ENCODE measurements at places on chromosomes 12 and 14.
A peak's percentile ranks its signal among the peaks of the same experiment; 100 is the strongest.

DNA sequence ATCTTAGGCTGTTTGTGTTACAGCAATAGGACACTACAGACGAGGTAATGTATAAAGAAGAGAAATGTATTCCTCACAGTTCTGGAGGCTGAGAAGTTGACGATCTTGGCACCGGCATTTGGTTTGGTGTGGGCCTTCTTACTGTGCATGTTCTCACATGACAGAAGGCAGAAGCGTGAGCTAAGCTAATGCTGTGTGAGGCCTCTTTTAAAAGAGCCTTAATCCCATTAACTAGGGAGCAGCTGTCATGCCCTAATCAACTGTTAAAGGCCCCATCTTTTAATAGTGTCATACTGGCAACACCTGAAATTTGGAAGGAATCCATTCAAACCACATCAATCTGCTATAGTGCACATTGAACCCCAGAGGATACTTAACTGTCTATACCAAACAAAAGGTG is 992.9 kb downstream of the GALC start:
- DNase-seq = no peak

GRCh38 chr12:25377469-25378177 is 126.9 kb upstream of the KRAS start:
- peak; percentile 48 for DNase-seq

DNA sequence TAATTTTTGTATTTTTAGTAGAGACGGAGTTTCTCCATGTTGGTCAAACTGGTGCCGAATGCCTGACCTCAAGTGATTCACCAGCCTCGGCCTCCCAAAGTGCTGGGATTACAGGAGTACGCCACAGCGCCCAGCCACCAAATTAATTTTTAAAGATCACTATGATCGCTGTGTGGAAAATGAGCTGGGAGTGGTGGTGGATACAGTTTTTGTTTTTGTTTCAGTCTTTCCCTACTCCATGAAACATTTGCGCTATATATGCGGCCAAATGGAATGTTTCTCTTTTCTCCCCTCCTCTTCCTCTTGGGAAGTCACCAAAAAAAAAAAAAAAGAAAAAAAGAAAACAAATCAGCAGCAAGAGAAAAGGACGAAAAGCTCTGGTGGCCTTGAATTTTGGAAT is 20.8 kb upstream of the P2RX4 start:
- no peak for DNase-seq

DNA sequence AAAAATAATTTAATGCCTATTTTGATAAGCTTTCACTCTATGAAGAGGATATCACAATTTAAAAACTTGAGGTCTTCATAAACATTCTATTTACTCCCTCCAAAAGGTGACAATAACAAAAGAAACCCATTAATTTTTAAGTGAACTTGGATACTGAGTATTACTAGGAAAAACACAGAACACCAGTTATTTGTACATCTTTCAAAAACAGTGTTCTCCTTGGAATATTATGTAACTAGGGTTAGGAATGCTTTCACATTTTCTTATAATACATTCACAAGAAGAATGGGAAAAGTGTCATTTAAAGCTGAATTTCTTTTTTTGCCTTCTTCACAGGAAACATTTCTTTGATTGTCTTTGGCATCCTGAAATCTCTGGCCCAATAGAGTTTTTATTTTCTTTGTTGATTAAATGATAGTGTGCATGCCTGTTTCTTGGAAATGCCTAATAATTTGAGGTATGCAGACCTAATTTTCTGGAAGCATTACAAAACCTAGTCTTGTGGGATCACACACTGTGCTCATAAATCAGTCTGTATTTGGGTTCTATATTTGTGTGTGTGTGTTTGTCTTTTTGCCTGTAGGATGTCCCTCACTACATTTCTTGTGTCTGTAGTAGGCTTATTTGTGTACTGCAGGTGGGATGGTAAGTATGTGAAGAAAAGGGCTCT is 76.5 kb downstream of the WNK1 start:
- DNase-seq = no peak

- no peak for DNase-seq
Measured at GRCh38 chr12:47767216-47767724, 5.8 kb upstream of the SLC48A1 start.

GRCh38 chr14:92768795-92769194 is 20.4 kb upstream of the LGMN start:
- no peak for DNase-seq

DNA sequence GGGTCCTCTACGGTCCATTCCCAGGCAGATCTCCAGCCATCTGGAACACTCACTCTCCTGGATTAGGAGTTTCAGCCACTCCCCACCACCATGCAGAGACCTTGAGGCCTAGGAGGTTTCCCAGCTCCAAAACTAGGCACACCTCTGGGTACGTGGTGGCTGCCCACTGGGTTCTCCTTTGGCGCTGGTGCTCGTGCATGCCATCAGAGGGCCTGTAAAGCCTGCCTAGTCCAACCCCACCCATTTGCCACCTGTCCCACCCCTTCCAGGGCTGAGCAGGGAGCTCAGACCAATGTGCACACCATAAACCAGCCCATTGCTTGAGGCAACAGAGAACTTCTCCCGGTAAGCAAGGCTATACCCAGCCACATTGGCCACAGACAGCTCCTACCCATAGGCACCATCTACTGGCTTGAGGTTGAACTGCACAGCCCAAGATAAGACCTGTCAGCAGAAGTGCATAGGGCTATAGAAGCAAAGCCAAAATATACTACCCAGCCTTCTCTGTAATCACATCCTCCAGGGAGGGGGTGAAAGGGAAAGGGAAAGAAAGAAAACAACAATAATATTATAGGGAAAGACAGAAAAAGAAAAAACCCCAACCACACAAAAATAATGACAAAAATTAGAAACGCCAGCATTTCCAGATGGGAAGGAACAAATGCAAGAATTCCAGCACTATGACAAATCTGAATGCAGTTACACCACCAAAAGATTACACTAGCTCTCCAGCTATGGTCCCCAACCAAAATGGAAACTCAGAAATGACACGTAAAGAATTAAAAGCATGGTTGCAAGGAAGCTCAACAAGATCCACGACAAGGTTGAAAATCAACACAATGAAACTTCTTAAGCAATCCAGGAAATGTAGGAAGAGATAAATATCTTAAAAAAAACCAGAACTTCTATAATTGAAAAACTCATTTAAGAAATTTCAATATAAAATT is 111.9 kb upstream of the CCDC175 start:
- peak; percentile 37 for DNase-seq

GRCh38 chr14:72904840-72905561 is 11.1 kb upstream of the DPF3 start:
- peak; percentile 89 for DNase-seq

DNA sequence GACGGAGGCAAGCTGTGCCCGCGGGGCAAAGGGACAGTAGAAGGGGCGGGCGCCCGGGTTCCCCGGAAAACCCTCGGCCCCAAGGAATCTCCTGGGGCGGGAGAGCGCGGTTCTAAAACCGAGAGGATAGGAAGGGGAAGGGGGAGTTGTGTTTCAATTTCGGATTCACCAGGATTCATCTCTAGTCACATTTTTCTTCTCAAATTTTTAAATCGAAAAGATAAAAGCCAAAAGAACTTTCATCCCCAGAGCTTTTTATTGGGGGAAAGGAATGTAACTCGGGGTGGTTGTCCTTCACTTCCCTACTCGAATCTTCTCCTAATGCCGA is 1.4 kb downstream of the BMP4 start:
- DNase-seq = no peak

GRCh38 chr12:88328090-88328489 is 186.0 kb downstream of the TMTC3 start:
- DNase-seq = no peak

GRCh38 chr12:44847403-44847802 is 28.7 kb downstream of the NELL2 start:
- no peak for DNase-seq

- DNase-seq = no peak
Measured at GRCh38 chr12:75974323-75975187, 57.0 kb downstream of the PHLDA1 start.

DNA sequence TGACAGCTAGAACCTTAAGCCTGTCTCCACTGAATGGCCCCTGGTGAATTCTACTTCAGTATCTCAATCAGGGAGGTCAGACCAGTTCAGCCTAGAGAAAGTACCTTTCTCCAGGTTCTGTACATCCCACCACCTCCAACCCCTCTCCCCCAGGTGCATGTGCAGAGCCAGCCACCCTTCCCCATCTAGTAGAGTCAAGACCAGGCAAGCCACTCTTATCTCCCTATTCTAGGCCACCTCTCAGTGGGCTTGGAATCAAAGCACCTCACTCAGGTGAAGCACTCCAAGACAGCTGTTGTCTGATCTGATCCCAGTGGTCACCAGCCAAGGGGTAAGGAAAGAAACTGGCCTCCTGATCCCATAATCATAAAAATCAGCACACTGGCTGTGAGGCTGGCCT is 340.9 kb downstream of the BCL11B start:
- DNase-seq = no peak

DNA sequence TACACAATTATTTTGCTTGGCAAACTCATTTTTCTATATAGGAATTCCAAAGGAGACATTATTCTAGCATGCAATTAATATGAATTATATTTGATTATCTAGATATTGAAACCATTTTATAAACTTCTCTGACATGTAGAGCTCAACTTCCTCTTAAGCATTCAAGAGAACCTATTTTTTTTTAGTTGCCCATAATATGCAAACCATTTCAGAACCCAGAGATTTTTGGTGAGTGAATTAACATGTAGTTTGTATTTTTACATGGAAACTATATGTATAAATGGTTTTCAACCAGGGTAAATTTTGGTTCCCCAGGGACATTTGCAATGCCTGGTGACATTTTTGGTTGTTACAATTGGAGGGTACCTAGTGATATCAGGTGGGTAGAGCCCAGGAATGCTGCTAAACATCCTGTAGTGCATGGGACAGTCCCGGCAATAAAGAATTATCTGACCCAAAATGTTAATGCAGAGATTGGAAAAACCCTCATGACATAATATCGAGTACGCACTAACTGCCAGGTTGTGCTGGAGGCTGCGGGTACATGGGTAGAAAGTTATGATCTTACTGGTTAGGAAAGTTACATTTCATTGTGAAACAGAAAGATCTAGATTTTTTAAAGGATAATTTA is 338.9 kb upstream of the GARIN2 start:
- DNase-seq = no peak

DNA sequence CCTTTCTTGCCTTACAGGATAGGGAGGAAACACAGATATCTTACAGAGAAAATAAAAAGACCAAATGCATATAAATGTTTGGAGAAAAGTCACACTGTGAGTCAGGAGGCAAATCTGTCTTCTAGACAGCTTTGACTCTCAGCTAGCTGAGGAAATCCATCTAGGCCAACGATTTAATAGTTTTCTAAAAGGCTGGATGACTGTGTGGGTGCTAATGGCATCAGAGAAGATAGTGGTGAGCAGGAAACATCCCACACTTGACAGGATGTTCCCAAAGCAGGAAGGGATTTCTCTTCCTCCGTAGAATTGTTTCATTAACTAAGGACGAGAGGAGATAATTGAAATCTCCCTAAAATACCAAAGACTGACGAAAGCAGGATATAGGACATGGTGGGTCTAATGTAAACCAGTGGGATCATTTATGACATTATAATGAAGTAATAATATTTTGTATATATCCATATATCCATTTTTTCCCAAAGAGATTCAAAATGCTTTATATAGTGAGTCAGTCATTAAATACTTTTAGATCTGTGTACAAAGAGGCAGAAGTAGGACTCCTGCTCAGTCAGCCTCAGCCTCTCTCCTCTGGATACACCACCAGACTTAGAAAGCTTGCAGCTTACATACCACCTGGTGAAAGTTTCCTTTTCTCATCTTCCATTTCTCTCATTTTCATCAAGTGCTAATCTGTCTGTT is 44.3 kb upstream of the PSMA6 start:
- no peak for DNase-seq

DNA sequence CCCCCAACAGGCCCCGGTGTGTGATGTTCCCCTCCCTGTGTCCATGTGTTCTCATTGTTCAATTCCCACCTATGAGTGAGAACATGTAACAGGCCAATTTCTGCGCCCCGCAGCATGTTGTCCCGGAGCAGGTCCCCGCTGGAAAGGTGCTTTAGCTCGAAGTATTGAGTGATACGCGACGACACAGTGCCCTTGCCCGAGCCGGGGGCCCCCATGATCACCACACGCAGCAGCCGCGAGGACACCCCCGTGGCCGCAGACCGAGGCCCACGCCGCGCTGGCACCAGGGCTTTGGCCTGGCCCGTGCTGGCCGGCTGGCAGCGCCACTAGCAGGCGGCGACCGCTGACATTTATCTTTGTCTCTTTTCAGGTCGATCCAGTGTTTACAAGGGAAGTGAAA is 91.7 kb downstream of the GLT1D1 start:
- DNase-seq = no peak

- no peak for DNase-seq
Measured at GRCh38 chr12:67909681-67910080, 79.6 kb upstream of the IFNG-AS1 start.

GRCh38 chr12:20210621-20211215 is 157.6 kb upstream of the PDE3A start:
- no peak for DNase-seq

- no peak for DNase-seq
Measured at GRCh38 chr14:28779456-28779855, 12.9 kb downstream of the FOXG1 start.
